ENCODE measurements at places on chromosomes 16 and 17.

DNA sequence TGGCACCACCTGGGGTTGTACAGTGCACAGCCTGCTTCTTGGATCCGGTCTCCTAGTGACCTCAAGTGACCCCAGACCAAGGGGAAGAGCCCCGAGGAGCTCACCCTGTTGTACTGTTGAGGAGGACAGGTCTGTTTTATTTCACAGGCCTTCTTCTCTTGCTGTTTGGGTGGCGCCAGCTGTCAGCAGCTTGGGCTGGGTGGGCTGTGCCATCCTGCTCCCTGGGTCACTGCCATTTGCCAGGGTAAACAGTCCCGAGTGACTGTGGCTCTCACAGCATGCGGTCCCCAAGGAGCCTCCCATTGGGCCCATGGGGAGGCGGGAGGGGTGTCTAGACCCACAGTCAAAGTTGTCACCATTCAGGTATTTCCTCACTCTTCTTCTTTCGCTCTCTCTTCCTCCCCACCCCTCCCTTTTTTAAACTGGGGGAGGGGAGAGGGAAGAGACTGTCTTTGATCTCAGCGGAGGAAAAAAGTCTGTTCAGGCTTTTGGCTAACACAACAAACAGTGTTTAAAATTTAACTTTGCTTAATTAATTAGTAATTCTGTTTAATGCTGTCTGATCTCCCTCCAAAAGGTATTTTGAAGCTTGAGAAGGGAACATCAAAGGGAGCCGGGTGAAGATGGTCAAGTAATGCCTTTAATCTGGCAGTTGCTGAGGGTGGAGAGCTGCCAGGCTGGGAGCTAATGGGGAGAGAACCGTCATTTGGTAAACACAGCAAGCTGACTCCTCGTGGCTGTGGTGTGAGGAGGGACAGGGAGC, 64.0 kb downstream of the SNX20 start:
- DNase-seq = no peak

GRCh38 chr16:70608521-70608920, 37.8 kb upstream of the IL34 start:
- DNase-seq = no peak

DNA sequence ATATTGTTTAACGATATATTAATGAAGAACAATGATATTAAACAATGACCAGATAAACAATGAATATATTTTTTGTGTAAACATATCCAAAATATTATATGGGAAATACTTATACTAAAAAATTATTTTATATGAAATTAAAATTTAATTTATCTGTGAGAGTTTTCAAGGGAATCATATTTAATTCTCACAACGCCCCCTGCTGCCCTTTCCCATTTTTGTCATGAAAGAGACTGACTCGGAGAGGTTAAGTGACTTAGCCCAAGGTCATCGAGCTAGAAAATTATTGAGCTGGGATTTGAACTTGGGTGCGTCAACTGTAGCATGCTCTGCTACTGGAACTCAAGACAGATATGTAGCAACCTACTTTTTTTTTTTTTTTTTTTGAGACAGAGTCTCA, 7.2 kb upstream of the MYCBPAP start:
- DNase-seq = peak; percentile 20

- no peak for DNase-seq
These were observed 139.6 kb downstream of the XYLT1 start for GRCh38 chr16:17331071-17331607.

GRCh38 chr17:50452630-50453300, 15.9 kb downstream of the CHAD start:
- DNase-seq = no peak

GRCh38 chr16:50555952-50556673, 7.9 kb downstream of the NKD1 start:
- no peak for DNase-seq

- DNase-seq = no peak
These were observed 2.9 kb upstream of the RNF213 start for GRCh38 chr17:80257716-80258213.
